GM12878 (cell line): ENCODE measurements at places on chromosomes 7 and 10. TPM values are rescaled to one million over a fixed set of nuclear protein-coding genes. Genes with fewer than 3 reads are reported as not detected.

GRCh38 chr7:5872326-5872725, 8.3 kb upstream of the OCM start:
- H3K4me1 ChIP-seq = no peaks in the 10 kb centered on the region
- no peak for DNase-seq
- H3K27ac ChIP-seq = no peak overlapping the region

DNA sequence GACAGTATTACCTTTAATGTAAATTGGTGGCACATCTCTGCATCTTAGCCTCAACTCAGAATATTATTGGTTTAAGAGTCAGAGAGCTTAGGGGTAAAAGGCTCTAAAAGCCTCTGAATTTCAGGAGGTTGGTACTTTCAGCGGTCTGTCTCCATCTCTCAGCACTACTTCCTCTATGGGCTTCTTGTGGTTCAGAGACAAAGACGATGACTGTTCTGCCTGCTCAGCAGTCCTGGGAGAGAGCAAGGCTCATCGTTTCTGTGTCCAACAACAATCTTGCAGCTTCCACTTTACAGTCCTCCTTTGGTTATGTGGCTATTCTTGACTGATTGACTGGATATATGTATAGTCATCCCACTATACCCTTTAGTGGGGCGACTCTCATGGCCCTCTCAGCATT, 394.7 kb downstream of the AUTS2 start:
- H3K36me3 ChIP-seq = no peaks in the 10 kb centered on the region
- H3K4me3 ChIP-seq = no peak overlapping the region
- no peak overlapping the region for H3K27ac ChIP-seq
- H3K4me1 ChIP-seq = peaks cover 7% of the 10 kb centered on the region
- no peaks in the 10 kb centered on the region for H3K27me3 ChIP-seq

DNA sequence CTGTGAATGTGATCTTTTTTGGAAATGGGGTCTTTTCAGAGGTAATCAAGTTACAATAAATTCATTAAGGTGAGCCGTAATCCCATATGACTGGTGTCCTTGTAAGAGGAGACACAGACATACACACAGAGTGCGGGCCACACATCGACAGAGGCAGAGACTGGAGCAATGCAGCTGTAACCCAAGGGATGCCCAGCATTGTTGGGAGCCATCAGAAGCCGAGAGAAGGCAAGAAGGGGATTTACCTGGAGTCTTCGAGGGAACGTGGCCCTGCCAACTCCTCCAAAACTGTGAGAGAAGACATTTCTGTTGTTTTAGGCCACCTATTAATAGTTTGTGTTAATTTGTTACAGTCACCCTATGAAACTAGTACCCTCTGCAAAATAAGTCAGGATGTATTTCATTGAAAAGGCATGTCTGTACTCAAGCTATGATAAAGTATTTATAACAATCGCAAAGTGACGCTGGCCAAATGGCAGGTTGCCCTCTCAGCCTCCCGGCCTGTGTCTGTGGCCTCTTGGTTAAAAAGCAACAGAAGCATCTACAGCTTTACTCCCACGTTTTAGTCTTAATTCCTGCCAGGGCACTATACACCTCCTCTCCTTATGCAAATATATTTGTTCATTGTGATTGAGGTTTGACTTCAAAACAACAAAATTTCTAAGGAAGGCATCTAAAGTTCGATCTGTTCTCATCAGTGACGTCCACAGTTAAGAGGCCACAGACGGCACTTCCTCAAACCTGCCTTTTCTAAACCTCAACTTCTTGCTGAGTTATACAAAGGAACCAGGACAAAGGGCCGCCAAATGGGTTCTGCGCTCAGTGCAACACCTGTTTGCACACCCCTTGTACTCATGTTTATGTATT, 46.8 kb downstream of the HIPK2 start:
- no peak overlapping the region for H3K4me3 ChIP-seq
- peaks cover 12% of the 10 kb centered on the region for H3K4me1 ChIP-seq
- no peaks in the 10 kb centered on the region; the same call in none of the 2 replicates for H3K36me3 ChIP-seq
- H3K27ac ChIP-seq = no peak overlapping the region
- DNase-seq = no peak

DNA sequence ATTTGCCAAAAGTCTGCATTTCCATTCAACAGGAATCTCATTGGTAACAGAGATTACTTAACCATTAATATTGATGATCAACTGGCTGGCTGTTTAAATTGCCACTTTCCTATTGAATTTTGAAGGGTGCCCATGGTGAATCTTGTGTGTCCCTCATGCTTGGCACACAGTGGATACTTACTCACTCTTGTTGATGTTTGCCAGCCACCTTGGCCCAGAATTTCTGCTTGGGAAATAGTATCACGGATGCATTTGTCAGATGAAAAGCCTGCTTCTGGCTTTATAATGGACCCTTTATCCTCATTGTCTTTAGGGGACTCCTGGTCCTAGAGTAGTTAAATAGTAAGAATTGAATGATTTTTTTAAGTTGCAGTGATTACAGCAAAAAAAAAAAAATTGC, 52.0 kb downstream of the MMRN2 start:
- H3K4me3 ChIP-seq = no peak overlapping the region
- H3K4me1 ChIP-seq = no peaks in the 10 kb centered on the region
- no peak for DNase-seq
- no peak overlapping the region for H3K27ac ChIP-seq

DNA sequence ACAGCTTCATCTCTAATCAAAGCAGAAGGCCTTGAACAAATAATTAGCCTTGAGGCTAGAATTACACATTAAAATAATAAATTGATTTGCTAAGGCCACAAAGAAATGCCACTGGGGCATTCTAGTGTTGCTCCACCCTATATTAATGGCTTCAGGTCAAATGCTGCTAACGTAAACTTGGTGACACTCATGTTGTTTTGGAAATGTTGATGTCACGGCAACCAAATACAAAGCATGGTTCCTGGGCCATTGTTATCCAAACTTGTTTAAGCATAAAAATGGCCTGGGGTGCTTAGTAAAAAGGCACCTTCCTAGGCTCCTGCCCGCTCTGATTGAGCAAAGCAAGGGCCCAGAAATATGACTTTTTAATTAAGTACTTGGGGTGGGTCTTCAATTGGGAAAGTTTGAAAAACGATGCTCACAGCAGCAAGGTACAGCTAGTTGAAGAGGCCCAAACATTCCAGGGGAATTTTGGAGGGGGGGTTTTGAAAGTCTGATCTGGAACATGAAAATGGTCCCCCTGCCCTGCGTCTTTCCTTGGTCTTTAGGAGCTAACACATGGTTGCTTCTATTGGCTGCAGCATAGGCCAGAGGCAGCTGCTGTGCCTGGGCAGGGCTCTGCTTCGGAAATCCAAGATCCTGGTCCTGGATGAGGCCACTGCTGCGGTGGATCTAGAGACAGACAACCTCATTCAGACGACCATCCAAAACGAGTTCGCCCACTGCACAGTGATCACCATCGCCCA, 67.8 kb downstream of the ABCC2 start:
- 0 out of 2 replicates have a peak, but pooled peaks cover 2% of the 10 kb centered on the region for H3K4me1 ChIP-seq
- H3K27me3 ChIP-seq = no peaks in the 10 kb centered on the region
- H3K4me3 ChIP-seq = no peak overlapping the region
- H3K36me3 ChIP-seq = no peaks in the 10 kb centered on the region
- no peak overlapping the region for H3K27ac ChIP-seq

DNA sequence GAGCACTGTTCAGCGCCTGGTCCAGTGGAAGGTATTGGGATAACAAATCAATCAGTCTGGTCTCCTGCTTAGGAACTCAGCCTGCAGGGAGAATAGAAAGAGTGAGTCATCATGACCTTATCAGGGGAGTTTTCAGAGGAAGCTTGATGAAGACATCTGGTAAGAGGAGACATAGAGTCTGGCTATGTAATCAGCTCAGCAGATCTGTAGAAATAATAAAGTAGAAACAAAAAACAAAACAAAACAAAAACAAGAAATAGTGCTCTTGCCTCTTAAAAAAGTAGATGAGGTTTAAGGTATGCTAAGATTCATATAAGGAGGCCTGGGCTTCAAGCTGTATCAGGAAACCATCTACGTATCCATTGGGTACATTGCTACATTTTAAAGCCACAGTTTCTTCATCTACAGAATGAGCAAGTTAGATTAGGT, 14.4 kb downstream of the TAS2R41 start:
- no peaks in the 10 kb centered on the region for H3K36me3 ChIP-seq
- DNase-seq = no peak
- H3K4me1 ChIP-seq = no peaks in the 10 kb centered on the region
- H3K27me3 ChIP-seq = no peaks in the 10 kb centered on the region; the same call in 1 of the 2 replicates

GRCh38 chr7:84144935-84145334, 49.7 kb downstream of the SEMA3A start:
- no peaks in the 10 kb centered on the region for H3K27me3 ChIP-seq
- H3K4me3 ChIP-seq = no peak overlapping the region
- no peak for DNase-seq
- H3K27ac ChIP-seq = no peak overlapping the region
- H3K36me3 ChIP-seq = no peaks in the 10 kb centered on the region

GRCh38 chr7:100675581-100676350, 2.2 kb downstream of the GNB2 start:
- H3K4me1 ChIP-seq = no peaks in the 10 kb centered on the region; the same call in 1 of the 2 replicates
- H3K27me3 ChIP-seq = no peaks in the 10 kb centered on the region
- H3K27ac ChIP-seq = peak overlapping the region; percentile 55; the same call in 1 of the 2 replicates

GRCh38 chr10:14554091-14554490, 220.6 kb downstream of the FAM107B start:
- no peak overlapping the region for H3K4me3 ChIP-seq
- H3K27me3 ChIP-seq = no peaks in the 10 kb centered on the region
- DNase-seq = no peak
- peaks cover 11% of the 10 kb centered on the region for H3K36me3 ChIP-seq
- 0 out of 2 replicates have a peak overlapping the region, but pooled peaks have one; percentile 22 for H3K27ac ChIP-seq

DNA sequence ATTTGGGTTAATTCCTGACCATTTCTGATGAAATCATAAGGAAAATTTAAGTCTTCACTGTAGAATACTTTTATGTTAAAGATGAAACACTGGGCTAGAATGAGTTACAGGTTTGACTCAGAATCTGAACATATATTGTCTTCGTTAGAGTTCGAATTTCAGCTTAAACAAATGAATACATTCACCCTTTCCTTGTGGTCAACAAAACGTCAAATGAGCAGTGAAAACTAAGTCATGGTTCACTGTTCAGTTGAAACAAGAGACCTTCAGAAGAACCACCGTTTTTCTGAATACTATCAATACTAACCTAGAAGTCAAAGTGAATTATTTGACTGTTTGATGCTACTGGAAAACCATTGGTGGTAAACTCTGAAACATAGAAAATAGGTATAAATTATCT, 235.2 kb upstream of the ZWINT start:
- no peak for DNase-seq
- no peak overlapping the region for H3K4me3 ChIP-seq
- H3K27me3 ChIP-seq = no peaks in the 10 kb centered on the region
- H3K27ac ChIP-seq = no peak overlapping the region
- no peaks in the 10 kb centered on the region for H3K36me3 ChIP-seq

Gene CALML5
- total RNA-seq = not detected in 2 replicates

Gene TRIM73
- 2.4 and 3.6 TPM in 2 replicates for total RNA-seq

Gene CLDN15
- 8.3 and 8.7 TPM in 2 replicates for total RNA-seq

Gene PMS2
- 19.3 and 21.4 TPM in 2 replicates for total RNA-seq

Gene RBP3
- total RNA-seq = not detected in 2 replicates

Gene SNX10
- 30.4 and 30.8 TPM in 2 replicates for total RNA-seq
